NCI-H510A treated with DMSO at 0.1 percent for 48 hours (cell line): ENCODE measurements at places on chromosomes 5 and 9.

DNA sequence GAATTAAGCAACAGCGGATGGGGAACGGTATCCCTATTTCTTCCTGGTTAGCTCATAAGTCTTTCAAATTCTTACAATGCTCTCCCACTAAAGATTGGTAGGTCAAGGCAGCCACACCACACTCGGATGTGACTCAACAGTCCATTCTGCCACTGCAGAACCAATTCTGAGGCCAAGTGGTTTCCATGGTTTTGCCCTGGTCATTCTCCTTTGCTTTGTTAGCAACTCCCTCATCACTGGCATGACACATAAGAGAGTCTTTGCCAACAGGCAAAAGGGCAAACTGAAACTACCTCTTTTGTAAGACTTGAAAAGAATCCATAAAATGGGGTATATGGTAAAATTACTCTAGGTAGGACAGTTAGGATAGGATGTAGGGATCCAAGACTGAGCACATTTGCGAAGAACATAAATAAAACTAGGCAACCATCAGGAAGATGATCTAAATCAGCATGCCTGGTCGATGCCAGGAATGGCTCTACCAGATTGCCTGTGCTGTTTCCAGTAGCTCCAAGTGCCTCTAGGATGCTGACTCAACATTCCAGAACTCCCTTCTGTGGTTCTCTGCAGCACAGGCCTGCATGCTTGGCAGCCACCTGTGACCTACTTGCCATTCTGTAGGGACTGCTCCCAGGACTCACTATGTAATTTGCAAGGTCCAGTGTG, 105.4 kb downstream of the DCP2 start:
- no peak for DNase-seq

DNA sequence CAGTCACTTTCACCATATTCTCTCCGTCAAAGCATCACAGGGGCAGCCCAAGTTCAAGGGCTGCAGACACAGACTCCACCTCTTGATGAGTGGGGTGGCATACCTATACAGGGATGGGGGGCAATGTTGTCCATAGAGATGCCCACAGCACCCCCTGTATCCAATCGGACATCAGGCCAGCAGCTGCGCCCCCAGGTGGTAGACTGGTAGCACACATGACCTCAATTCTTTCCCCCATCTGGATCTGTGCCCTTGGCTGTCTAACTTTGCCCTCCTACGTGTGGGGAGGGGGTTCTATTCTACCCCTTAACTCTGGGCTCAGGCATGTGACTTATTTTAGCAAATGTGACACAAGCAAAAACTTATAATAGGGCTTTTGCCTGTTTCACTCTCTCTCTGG, 84.0 kb upstream of the SLC25A48 start:
- DNase-seq = no peak

DNA sequence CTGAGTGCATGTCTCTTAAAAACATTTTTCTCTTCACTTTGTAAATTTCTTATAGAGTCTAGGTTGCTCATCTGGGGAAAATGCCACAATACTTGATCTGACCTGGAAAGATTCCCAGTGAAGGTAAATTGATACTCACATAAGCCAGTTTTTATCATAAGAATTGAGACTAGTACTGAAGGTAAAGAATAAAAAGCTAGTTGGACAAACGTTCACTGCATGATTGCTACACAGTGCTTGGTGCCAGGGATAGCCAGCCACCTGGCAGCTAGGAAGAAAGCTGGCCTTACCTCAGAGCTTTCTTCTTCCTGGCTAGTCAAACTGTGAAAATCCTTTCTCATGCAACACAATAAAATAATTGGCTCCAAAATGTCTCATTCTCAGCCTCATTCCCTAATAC, 77.1 kb downstream of the MUSK start:
- no peak for DNase-seq

DNA sequence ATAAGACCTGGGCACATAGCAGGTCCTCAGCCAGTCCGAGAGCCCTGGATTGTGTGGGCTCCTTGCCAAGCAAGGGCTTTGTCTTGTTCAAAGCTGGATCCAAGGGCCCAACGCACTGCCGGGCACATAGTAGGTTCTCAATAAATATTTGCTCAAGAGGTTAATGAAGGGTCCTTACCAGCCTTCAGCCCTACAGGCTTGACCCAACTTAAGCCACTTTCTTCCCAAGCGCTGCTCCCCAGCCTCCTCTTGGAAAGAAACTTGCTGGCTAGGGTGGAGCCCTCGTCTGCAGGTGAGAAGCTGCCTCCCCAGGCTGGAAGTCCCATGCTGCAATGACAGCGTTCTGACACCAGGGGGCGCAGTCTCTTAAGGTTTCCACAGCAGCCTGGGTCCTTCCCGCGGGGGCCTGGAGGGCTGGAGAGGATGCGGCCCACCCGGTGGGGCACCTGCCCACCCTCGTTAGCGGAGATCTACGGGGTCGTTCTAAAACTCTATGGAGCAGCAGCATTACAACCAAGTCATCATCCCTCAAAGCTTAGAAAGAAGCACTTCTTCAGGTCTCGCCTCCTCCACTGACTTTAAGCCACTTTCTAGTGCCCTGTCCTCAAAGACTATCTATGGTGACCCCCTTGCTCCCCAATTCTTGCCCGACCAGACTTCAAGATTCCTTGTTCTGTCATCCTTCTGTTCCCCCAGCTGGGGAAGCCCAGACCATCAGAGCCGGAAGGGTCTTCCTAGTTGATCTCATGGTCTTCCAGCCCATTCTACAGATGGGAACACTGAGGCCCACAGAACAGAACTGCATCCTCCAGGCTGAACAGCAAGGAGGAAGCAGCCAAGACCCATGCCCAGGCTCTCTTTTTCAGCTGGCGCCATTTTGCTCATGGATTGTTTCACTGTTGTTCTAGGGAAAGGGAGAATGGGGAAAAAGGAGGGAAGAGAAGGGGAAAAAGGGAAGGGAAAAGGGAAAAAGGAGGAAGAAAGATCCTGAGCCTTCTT, 115.4 kb downstream of the LHX2 start:
- DNase-seq = peak; percentile 68

DNA sequence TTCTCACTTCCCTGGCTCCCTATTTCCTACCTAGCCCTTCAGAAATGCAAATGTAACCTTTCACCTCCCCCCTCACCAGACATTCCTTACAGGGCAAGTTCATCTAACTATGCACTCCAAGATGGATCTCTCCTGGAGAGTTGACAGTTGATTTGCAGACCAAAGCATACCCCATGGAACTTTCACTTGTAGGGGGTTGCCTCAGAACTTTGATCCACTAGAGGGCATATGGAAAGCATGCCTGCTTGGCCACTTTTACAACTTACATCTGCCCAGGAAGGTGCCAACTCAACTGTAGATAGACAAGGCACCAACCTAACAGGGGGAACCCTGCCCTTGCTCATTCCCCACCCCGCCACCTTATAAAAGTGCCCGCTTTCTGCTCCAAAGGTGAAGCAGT, 187.8 kb downstream of the NXNL2 start:
- DNase-seq = no peak
